Ovary (tissue), 10 donors: ENCODE measurements at places on chromosomes 3 and 15. TPM values are rescaled to one million over a fixed set of nuclear protein-coding genes. Genes with fewer than 3 reads are reported as not detected.

GRCh38 chr3:39082666-39083313 lies 24.6 kb downstream of the GORASP1 start:
- DNase-seq, result no peak

Gene SLC12A1
- polyA plus RNA-seq, result not detected

DNA sequence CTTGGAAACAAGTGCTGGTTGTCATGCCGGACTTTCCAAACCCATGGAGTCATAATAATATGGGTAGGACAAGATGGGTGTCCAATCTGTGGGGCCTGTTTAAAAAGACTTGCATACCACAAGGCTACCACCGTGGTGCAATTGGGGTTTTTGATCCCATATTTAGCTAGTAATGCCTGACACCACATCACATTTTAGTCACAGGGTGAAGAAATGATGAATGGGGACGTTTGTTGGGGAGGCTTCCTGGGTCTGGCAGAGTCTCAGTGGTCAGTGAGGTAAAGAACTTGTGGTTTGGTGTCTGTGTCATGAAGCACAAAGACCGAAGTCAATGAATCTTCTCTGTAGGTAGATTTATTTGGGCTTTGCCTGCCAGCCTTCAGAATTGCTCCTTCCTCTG lies 31.0 kb downstream of the P3H2 start:
- DNase-seq, result no peak

Gene KCNMB2
- 7.5 TPM for polyA plus RNA-seq

DNA sequence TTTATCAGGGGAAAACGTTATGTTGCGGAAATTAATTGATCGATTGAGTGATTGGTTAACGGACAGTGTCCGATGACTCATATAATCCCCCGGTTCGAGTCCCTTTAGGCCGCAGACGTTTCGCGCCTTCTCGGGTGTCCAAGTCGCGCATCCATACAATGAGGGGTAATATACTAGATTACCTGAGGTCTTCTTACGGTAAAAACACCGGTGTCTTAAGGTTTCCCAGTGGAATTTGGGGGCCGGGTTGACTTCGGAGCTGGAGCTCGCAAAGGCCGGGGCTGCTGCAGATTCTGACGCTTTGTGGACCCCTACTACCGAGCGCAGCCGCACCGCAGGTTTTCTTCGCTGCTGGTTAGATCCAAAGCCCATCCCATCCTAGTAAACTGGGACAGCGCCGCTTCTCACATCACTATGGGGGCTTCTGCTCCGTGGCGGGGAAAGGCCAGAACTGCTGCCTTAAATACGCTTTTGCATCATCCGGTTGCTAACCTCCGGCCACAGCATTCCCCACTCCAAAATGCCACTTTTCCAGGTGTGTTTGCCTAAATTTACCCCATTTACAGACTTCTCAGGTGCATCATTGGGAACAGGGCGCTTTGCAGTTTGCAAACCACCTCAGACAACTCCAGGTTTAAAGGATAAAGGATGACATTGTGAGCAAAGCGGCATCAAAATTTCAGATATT lies 858 bp upstream of the SACM1L start:
- peak; percentile 43 for DNase-seq

GRCh38 chr3:167491621-167492020 lies 17.8 kb upstream of the SERPINI2 start:
- no peak for DNase-seq

DNA sequence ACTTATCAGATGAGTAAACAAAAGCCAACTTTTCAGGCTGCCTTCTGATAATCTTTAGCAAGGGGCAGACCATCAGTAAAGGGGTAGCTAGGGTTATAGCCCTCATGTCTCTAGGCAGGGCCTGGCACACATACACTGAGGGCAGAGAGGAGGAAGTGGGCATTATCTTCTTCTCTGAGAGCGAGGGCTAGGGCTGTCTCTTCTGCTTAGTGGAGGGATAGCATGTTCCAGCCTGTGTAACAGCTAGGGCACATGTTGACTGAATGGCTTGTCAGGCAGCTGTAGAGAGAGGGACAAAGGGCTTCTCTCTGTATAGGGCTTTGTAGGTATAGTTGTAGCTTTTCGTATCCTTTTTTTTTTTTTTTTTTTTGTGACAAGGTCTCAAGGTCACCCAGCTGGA lies 17.8 kb downstream of the CRTC3 start:
- DNase-seq, result no peak

DNA sequence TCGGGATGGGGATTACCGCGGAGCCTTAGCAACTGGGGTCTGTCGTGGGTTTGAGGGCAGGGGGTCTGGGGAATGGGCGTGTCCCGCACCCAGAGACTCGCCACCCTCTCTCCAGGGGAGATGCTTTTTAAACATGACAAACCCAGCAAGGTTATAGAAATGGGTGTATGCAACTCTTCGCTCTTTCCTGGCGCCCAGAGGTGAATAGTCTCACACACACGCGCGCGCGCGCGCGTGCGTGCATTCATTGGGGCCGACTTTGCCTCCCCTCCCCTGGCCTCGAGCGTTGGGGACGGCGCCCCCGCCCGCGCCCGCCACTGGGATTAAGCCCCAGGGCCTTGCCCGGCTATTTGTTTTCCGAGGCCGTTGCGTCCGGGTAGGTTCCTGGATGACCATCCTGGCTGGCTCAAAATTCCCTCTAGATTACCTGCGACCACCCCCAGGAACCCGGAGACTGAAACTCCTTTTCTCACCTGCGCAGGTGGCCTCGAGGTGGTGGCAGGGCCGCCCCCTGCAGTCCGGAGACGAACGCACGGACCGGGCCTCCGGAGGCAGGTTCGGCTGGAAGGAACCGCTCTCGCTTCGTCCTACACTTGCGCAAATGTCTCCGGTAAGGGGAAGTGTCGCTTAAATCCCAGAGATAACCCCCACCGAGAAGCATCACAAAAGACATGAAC lies 777 bp downstream of the GPR160 start:
- no peak for DNase-seq
